Tibial nerve (tissue), 4 donors: ENCODE measurements at places on chromosomes 5 and 9. TPM values are rescaled to one million over a fixed set of nuclear protein-coding genes. Genes with fewer than 3 reads are reported as not detected.

The MSX2 gene
- 1.3 TPM for total RNA-seq

The SPARC gene
- 918 TPM for total RNA-seq

The TMEM8B gene
- 19.5 TPM for total RNA-seq

The DPYSL3 gene
- 68.0 TPM for total RNA-seq

The TAF11L10 gene
- not detected for total RNA-seq

The OCLN gene
- 10.3 TPM for total RNA-seq

GRCh38 chr5:169458221-169458620, 125.4 kb upstream of the SPDL1 start:
- no peaks in the 10 kb centered on the region for H3K4me1 ChIP-seq
- DNase-seq, result no peak
- H3K27me3 ChIP-seq, result no peaks in the 10 kb centered on the region
- H3K27ac ChIP-seq, result no peak overlapping the region
- no peaks in the 10 kb centered on the region for H3K36me3 ChIP-seq
- no peak overlapping the region for H3K4me3 ChIP-seq

- DNase-seq, result no peak
- H3K36me3 ChIP-seq, result no peaks in the 10 kb centered on the region
- no peaks in the 10 kb centered on the region for H3K4me1 ChIP-seq
Observed at GRCh38 chr9:35481347-35481975, 8.4 kb upstream of the RUSC2 start.

DNA sequence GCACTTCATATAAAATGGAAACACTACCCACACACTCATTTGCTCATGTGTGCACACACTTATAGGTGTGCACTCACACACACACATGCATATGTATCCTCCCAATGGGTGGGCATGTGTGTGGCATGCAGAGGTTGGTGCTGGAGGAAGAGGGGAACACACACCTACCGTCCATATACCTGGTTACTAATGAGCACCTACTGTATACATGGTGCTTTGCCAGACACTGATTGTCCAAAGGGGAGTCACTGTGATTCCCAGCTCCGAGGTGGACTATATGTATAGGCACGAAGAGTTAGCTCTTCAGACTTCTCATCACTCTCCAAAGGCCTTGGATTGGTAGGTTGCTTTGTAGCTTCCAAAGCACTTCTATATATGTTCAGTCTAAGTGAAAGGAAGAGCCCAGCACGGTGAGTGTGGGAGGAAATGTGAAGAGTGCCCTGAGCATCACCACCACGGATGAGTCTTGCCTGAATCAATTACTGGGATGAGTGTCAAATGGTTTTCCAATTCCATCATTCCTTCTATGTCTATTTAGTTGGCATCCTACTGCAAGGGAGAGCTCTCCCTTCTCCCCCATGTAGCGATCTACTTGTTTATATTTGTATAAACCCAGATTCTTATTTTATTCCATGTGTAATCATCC, 12.6 kb upstream of the ERGIC1 start:
- no peaks in the 10 kb centered on the region for H3K4me1 ChIP-seq
- no peaks in the 10 kb centered on the region for H3K36me3 ChIP-seq
- no peak for DNase-seq
- H3K4me3 ChIP-seq, result no peak overlapping the region

DNA sequence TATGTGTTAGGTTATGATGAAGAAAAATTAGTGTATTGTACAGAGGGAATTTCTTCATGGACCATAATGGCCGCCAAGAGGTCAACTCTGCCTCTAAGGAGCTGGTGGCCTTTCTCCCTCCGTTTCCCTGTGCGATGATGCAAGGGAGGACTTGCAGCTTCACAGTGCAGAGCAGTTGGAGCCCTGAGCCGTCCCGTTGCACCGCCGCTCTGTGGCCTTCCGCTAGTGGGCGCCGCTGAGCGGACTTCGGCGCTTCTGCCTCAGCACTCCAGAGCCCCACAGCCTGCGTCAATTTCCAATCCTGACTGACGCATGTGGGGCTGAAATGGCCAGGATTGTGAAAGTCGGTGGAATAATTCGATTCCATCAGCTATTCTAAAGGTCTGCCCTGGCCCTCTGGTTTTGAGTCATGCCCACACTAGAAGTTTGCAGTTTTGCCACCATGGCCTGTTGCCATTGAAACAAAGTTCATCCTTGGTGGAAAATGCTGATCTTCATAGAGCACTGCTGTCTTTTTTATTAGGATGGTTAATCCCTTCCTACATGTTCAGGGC, 22.7 kb upstream of the LECT2 start:
- H3K4me1 ChIP-seq, result no peaks in the 10 kb centered on the region
- no peak for DNase-seq
- no peaks in the 10 kb centered on the region for H3K27me3 ChIP-seq
- no peak overlapping the region for H3K27ac ChIP-seq
- no peak overlapping the region for H3K4me3 ChIP-seq
- H3K36me3 ChIP-seq, result no peaks in the 10 kb centered on the region

GRCh38 chr5:133926489-133927299, 41.7 kb downstream of the C5orf15 start:
- H3K4me3 ChIP-seq, result no peak overlapping the region
- no peaks in the 10 kb centered on the region for H3K36me3 ChIP-seq
- H3K27me3 ChIP-seq, result no peaks in the 10 kb centered on the region

DNA sequence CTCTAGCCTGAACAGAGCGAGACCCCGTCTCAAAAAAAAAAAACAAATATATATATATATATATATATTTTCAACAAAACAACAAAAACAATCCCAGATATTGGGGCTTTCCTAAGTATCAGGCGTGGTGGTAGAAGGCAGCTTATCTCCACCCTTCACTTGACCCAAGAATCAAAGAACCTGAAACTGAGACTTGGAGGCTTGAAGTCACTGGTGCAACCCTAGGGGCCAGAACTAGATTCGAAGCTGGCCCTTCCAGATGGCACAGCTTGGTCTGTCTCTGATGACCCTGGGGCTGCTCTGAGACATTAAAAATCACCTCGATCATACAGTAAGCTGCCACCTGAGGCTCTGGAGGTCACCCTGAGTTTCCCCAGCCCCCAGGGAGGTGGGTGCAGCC, 1.3 kb upstream of the KCNMB1 start:
- no peak for DNase-seq
- H3K36me3 ChIP-seq, result no peaks in the 10 kb centered on the region
- no peaks in the 10 kb centered on the region for H3K4me1 ChIP-seq
- no peaks in the 10 kb centered on the region for H3K27me3 ChIP-seq

GRCh38 chr9:17571825-17572224, 7.0 kb upstream of the SH3GL2 start:
- no peaks in the 10 kb centered on the region for H3K4me1 ChIP-seq
- H3K4me3 ChIP-seq, result no peak overlapping the region
- no peak for DNase-seq
- H3K27ac ChIP-seq, result no peak overlapping the region
- H3K36me3 ChIP-seq, result no peaks in the 10 kb centered on the region

GRCh38 chr5:129172580-129172979, 78.0 kb downstream of the ISOC1 start:
- no peaks in the 10 kb centered on the region for H3K36me3 ChIP-seq
- no peak overlapping the region for H3K4me3 ChIP-seq
- DNase-seq, result no peak
- no peak overlapping the region for H3K27ac ChIP-seq

GRCh38 chr5:78791501-78792100, 143.0 kb upstream of the LHFPL2 start:
- H3K27ac ChIP-seq, result no peak overlapping the region
- H3K27me3 ChIP-seq, result no peaks in the 10 kb centered on the region
- no peaks in the 10 kb centered on the region for H3K36me3 ChIP-seq
- no peak for DNase-seq
- no peak overlapping the region for H3K4me3 ChIP-seq

- no peak for DNase-seq
- no peaks in the 10 kb centered on the region for H3K4me1 ChIP-seq
- H3K36me3 ChIP-seq, result no peaks in the 10 kb centered on the region
- H3K27ac ChIP-seq, result no peak overlapping the region
- no peaks in the 10 kb centered on the region for H3K27me3 ChIP-seq
Observed at GRCh38 chr5:159005062-159005461, 94.7 kb downstream of the EBF1 start.

DNA sequence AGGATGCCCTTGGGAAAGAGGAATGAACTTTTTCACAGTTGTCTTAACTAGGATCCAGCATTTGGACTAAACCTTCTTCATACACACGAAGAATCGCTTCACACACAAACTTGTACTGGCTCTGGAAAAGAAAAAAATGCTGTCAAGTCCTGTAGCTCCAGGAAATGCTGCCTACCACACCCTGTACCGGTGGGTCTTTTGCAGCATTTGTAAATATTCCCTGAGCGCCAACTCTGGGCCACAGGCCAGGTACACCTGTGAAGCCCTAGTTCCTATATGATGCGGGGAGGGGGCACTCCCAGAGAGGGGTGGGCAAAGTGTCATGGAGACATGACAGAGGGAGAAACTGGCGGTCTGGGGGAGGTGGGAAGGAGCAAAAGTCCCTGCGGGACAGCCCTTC, 58.7 kb upstream of the EPB41L4B start:
- H3K27ac ChIP-seq, result no peak overlapping the region
- no peaks in the 10 kb centered on the region for H3K36me3 ChIP-seq
- no peak for DNase-seq
- no peaks in the 10 kb centered on the region for H3K4me1 ChIP-seq

- no peak overlapping the region for H3K27ac ChIP-seq
- DNase-seq, result no peak
Observed at GRCh38 chr9:89505911-89506310, 8.0 kb upstream of the SEMA4D start.

- H3K36me3 ChIP-seq, result no peaks in the 10 kb centered on the region
- H3K27me3 ChIP-seq, result no peaks in the 10 kb centered on the region
- H3K27ac ChIP-seq, result no peak overlapping the region
- DNase-seq, result no peak
- no peaks in the 10 kb centered on the region for H3K4me1 ChIP-seq
- H3K4me3 ChIP-seq, result no peak overlapping the region
Observed at GRCh38 chr5:12292610-12293204, 388.5 kb upstream of the CTNND2 start.
